ENCODE measurements at places on chromosomes 5 and 9.

DNA sequence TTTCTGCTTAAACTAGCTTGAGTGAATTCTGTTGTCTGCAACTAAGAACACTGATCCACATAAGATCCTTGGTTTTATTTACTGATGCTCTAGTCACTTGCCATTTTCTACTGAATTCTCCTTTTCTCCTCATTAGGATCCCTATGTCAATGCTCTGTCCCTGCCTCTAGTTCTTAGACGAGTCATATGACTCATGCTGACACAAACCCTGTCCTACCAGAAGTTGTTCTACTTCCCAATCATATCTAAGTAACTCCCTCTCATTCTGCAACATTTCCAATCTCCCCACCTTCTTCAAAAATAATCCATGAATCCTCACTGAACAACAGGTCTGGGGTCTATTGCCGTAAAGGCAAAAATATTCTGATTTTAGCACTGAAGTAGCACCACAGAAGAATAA lies 47.1 kb upstream of the DMRT1 start:
- no peak for DNase-seq

DNA sequence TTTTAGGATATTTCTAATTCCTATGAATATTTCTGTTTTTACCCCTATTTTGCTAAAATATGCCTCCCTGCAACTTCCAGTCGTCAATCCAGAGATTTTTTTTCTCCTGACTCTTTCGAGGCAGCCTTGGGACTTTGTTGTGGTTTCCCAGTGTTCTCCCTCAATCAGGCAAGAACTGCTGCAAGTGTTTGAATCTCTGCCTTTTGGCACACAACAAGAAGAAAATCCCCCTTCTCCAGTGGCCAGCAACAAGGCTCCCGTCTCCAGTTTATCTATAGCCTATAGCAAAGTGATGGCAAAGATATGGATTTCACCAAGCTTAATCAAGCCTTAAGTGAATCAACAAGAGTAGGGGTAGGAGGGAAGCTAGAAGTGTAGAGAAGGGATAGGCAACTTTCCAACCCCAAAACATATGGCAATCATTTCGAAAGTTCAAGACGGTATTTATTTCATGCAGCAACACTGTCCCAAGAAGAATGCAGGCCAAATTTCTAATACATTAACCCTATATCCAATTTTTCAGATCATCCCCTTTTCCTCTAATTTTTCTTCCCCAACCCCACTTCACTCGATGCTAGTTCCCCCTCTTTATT lies 37.7 kb upstream of the PAPPA start:
- no peak for DNase-seq

GRCh38 chr9:68727636-68728035 lies 22.6 kb downstream of the PIP5K1B start:
- DNase-seq, result no peak

- no peak for DNase-seq
These were observed 13.2 kb upstream of the PCA3 start for GRCh38 chr9:76751001-76751400.

- DNase-seq, result peak; percentile 79
These were observed 33.9 kb upstream of the TRIO start for GRCh38 chr5:14109041-14109747.

DNA sequence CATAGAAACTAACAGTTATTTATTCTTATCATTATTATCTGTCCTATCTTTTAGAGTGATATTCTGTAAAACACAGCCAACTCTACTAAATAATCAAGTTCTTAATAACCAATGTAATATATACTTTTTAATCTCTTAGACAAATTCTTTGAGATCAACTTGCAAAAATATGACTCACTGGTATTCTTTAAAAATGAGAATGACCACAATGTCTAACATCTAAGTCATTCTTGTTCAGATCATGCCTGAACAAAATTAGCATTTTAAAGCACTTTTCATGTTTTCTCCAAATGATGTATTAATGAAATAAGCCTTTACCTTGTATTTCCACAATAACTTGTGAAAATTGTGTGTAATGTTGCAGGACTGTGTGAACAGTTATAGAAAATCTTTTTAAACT lies 356.9 kb upstream of the RGMB start:
- DNase-seq, result no peak

Data from inflammatory macrophage treated with lipopolysaccharide for 4 hours (primary cell).